ENCODE measurements at places on chromosomes 4 and X. TPM values are rescaled to one million over a fixed set of nuclear protein-coding genes. Genes with fewer than 3 reads are reported as not detected.

The BEND2 gene
- total RNA-seq, result not detected

The ITGB1BP2 gene
- total RNA-seq, result 0.21 TPM

The CPLX1 gene
- 0.36 TPM for total RNA-seq

The MAGEE2 gene
- not detected for total RNA-seq

DNA sequence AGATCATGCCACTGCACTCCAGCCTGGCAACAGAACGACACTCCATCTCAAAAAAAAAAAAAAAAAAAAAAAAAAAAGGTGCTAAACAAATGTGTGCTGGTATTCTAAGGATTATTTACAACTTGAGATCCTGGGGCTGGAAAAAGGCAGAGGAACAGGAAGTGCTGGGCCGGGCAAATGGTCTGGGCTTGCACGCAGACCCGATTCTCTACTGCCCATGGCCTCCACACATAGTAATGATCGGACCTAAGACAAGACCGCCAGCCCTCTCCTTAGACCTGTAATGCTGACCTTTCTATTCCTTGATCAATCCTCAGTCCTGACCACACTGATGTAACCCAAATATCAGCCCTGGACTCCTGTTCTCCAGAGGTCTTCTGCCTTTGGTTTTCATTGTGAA is 67.8 kb downstream of the EFNB1 start:
- no peak for DNase-seq

- DNase-seq, result no peak
Observed at GRCh38 chr4:101183666-101184373, 163.5 kb downstream of the PPP3CA start.

- no peak for DNase-seq
Observed at GRCh38 chrX:53316111-53316859, 34.9 kb upstream of the IQSEC2 start.

- peak; percentile 0 for DNase-seq
Observed at GRCh38 chrX:98379134-98379533, 1495.4 kb downstream of the RPA4 start.

DNA sequence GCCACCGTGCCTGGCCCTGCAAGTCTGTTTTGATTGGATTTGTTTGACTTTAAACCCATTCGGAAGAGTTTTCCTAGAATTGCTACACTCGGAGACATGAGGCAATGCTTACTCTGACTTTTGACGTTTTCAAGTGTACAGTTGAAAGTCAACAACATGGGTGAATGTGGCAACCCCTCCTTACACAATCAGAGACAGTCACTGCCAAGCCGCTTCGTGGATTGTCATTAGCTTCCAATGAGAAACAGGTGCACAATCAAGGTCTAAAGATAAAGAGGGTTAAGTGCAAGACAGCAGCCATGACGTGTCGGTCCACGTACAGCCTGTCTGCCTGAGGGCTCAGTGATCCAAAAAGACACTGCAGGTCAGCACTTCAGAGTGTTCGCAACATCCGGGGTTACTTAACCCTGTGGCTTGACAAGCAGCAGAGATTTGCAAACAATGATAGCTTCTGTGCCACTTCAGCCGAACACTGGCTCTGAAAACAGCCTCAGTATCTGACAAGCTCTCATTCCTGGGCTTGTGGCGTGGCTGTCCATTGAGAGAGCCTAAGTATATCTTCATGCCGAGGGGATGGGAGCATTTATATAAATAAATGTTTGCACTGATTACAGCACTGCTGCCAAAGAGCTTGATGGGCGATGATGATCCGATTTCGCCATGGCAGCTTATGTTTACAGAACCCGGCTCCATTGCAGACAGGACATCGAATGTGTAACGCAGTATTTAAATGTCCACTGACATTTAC is 180.0 kb downstream of the DHRSX start:
- peak; percentile 97 for DNase-seq

- DNase-seq, result no peak
Observed at GRCh38 chr4:57220734-57221133, 110.5 kb upstream of the IGFBP7 start.

All from HepG2 (cell line).